ENCODE measurements at places on chromosomes 5 and 9.

GRCh38 chr9:135821733-135822373, 85.5 kb downstream of the CAMSAP1 start:
- DNase-seq = no peak

GRCh38 chr9:91239367-91240111, 122.2 kb downstream of the AUH start:
- DNase-seq = no peak

DNA sequence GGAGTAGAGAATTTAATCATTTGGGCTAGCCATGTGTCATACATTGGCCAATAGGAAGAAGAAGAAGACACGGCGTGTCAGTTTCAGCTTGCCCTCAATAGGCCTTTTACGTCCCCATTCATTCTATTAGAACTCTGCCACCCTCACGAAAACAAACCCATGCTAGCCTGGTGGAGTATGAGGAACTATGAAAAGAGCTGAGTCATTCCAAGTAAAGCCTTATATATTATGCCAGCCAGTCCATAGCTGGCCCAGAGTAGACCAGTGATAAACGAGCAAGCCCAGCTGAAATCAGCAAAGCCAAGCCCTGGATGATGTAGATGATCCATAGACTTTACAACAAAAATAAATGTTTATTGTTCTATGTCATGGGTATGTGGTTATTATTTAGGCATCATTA, 895.1 kb downstream of the TLE1 start:
- no peak for DNase-seq

DNA sequence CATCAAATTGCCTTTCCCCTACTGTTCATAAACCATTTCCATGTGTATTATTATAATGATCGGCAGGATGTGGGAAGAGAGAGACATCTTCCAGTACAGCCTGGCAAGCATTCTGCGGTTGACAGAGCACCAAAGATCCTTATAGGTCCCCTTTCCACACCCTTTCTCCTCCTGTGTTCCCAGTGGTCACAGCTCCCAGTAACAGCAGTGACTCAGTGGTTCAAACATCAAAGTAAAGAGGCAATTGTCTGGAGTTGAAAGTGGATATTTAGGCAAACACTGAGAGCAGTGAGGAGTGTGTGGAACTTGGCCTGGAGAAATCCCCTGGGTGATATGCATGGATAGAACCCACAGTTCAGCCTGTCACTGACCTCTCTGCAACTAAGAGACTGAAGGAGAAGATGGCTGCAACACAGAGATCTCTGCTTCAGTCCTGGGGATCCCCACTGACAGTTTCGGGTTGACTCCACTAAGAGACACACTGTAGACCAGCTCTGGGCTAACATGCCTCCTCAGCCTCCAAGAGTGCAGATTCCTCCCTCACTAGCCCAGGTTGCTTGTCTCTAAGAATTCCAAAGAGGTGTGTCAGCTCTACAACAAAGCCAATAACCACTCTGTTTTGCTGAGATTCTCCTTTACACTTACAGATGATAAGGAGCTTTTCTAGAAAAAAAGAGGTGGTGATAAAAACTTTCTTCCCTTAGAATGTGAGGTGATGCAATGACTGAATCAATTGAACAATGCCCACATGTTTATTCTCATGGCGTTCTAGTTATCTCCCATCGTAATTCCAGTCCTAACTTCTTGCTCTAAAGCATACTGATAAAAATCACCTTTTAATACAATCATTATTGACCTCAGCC, 94.4 kb upstream of the IL6ST start:
- DNase-seq = no peak

DNA sequence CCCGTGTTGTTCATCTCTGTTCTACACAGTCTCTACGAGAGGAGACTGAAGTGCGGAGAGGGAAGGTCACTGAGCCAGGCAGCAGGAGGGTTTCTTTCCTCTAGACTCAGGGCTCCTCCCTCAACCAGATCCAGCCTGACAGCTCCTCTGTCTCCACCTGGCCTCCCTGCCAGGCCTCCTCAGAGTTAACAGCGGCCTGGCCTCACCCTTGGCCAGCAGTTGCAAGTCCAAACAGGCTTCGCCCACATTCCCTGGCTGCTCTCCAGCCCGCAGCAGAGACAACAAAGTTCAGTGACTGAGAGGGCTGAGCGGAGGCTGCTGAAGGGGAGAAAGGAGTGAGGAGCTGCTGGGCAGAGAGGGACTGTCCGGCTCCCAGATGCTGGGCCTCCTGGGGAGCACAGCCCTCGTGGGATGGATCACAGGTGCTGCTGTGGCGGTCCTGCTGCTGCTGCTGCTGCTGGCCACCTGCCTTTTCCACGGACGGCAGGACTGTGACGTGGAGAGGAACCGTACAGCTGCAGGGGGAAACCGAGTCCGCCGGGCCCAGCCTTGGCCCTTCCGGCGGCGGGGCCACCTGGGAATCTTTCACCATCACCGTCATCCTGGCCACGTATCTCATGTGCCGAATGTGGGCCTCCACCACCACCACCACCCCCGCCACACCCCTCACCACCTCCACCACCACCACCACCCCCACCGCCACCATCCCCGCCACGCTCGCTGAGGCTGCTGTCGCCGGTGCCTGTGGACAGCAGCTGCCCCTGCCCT, at the start of gene HRCT1:
TSS of gene HRCT1 (plus strand) at position 291 of the 768 bp plus-strand sequence. CDS start at position 377, 86 bp downstream.
- no peak for DNase-seq

DNA sequence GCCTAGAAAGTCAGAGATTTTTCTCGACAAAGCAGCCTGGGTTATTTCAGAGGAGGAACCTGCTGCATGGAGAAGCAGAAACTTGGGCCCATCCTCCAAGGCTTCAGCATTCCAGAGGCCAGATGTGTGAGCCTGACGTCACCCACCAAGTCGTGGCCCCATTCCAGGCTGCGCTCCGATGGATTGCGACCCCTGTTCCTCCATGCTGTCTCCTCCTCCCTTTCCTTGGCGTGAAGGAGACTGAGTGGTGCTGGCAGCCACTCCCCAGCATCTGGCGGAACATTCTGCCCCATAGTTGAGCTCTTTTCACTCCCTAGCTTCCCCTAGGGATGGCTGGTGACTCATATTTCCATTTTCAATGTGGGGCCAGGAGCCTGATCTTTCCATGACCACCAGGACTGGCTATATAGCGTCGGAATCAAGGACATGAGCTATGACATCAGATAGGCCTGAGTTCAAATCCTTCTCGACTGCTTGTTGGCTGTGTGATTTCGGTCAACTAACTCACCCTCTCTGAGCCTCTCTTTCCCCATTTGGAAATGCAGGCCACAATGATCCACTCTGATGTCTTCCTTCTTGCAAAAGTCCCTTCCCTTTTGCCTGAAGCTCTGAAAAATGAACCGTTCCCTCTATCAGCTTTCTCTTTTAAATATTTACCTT, 24.5 kb upstream of the DUSP1 start:
- peak; percentile 47 for DNase-seq

Data from D341Med (cell line).